ENCODE measurements at places on chromosomes 7 and 10.

GRCh38 chr7:92052684-92053083 is 81.6 kb downstream of the CYP51A1 start:
- no peak for DNase-seq

DNA sequence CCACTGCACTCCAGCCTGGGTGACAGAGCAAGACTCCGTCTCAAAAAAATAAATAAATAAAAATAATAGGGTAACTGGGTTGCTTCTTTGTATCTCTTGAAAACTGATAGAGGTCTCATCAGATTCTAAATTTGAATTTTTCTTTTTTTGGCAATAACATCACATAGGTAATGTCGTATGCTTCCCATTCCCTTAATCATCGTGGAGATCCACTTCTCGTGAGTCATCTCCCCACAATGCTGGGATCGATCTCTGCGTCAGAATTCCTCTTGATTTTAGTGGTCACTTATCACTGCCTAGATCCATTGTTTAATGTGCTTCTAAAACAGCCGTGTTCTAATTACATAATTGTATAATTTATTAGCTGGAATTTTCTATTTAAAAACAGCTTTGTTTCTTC is 70.5 kb upstream of the DNAJB6 start:
- no peak for DNase-seq

GRCh38 chr7:103702454-103702853 is 256.4 kb upstream of the SLC26A5 start:
- DNase-seq = no peak

DNA sequence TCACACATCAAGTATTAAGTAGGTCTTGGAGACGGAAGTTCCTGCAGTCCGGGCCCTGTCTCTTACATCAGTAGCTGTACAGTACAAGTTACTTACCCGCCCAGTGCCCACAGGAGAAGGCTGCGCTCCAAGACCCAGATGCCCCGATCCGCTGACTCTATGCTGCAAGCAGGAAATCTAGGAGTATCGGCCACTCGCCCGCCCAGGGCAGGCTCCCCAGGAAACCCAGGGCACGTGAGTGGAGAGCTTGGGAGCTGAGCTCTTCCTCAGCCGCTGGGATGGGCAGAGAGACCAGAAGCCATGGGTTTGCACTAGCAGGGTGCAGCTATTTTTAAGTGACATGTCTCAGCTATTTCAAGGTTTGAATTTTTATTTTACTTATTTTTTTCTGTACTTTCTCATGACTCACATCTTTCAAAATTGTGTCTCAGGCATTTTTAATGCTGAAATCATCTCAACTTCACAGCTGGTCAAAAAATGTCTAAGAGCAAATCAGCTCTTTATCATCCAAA is 1.9 kb upstream of the GPER1 start:
- no peak for DNase-seq

DNA sequence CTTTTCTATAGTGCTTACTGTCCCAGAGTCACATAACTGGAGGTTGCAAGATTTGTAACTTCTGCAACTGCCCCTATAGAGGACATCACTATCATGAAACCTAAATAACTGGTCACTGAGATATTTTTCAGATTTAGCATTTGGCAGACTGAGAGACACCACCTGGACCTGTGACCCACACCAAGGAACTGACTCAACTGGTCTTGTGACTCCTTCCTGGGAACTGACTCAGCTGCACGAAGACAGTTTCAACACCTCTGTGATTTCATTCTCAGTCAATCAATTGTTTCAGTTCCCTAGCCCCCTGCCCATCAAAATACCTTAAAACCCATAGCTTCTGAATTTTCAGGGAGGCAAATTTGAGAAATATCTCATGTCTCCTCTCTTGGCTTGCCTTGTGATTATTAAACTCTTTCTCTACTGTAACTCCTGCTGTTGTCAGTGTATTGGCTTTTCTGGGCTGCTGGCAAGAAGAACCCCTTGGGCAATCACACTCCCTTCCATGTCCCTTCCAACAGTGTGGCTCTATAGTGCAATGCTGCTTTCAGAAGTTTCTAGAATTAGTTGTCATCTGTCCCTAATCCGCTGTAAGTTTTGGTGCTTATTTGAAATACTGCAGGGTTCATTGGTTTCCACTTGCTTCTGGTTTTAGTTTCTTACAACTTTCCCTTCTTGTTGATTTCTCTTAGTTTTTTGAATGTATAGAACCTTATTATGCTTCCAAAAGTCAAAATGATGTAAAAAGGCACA is 127.8 kb upstream of the ADCY1 start:
- no peak for DNase-seq

GRCh38 chr7:133904776-133905175 is 222.4 kb upstream of the LRGUK start:
- no peak for DNase-seq

DNA sequence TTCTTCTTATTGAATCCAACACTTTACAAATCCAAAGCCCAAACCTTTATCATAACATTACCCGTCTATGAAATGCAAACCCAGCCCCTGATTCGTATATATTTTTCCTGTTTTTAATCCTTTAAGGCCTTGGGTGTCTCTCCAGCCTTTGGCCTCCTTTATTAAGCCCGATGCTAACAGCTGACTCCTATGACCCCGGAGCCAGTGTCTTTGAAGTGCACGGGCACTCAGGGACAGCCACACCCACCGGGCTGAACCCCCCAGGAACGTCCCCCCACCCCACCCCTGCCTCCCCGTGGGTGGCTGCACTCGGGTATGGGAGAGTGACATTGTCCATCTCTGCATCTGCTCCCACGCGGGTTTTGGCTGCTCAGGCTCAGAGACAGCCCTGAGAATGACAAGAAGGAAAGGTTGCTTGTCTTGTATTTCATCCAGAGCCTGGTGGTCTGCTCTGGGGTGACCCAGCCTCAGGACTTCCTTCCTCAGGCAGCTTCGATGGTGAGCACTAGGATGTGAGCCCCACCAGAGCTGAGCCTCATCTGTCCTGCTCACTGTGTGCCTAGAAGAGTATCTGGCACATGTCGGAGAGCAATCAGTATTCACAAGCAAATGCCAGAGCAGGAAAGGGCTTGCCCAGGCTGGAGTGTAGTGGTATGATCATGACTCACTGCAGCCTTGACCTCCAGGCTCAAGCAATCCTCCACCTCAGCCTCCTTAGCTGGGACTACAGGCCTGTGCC is 210.4 kb downstream of the SKIDA1 start:
- no peak for DNase-seq

DNA sequence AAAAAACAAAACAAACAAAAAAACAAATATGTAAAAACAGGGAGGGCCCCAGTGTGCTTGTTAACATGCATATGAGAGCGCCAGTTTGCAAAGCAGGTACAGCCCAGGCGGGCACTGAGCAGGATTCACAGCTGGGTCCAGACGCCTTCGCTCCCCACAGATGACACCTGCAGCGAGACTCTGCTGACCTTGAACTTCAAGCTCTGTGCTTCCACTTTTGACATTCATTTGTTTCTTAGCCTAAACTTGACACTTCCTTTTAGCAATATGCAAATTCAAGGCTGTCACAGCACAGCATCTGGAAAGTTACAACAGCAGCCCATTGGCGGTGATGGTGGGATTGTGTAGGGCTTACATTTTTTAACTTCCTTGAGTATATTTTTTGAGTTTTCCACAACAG is 88.8 kb upstream of the TNS3 start:
- no peak for DNase-seq

- DNase-seq = no peak
Measured at GRCh38 chr10:131930586-131931330, 29.9 kb downstream of the PPP2R2D start.

DNA sequence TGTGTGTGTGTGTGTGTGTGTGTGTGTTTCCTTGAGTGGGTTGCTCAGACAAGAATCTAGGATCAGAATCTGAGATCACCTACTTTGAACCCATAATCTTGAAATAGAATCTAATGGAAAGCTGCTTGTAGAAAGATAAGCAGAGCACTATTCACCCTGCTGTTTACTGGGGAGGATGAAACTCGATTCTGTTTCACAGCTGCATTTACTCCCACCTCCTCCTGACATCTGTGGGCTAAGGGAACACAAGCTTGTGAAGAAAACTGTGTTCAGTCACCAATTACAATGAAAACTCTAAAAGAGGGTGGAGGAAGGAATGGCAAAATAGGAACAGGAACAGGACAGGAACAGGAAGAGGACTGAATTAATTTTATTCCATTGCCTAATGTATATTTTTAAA is 269.5 kb downstream of the TSPAN12 start:
- no peak for DNase-seq

GRCh38 chr10:60135020-60135419 is 228.7 kb upstream of the CCDC6 start:
- DNase-seq = no peak

DNA sequence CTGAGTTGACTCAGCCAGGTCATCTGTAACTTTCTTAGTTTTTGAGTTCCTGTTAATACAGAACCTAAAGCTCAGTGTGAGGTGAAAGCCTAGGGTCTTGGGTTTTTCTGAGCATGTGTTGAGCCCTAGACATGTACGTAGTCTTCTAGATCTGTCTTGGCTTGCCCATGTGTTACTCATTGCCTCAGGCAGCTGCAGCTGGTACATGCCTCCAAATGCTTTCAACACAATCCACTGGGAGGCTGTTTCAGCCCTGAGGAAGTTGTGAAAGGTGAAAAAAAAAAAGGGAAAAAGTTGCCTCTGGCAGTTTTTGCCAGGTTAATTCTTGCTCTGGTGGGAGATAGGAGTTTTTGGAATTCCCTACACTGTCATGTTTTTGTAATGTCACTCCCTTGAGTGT is 134.6 kb downstream of the RNF216 start:
- peak; percentile 70 for DNase-seq

- DNase-seq = no peak
Measured at GRCh38 chr10:119749455-119749854, 23.6 kb downstream of the INPP5F start.

DNA sequence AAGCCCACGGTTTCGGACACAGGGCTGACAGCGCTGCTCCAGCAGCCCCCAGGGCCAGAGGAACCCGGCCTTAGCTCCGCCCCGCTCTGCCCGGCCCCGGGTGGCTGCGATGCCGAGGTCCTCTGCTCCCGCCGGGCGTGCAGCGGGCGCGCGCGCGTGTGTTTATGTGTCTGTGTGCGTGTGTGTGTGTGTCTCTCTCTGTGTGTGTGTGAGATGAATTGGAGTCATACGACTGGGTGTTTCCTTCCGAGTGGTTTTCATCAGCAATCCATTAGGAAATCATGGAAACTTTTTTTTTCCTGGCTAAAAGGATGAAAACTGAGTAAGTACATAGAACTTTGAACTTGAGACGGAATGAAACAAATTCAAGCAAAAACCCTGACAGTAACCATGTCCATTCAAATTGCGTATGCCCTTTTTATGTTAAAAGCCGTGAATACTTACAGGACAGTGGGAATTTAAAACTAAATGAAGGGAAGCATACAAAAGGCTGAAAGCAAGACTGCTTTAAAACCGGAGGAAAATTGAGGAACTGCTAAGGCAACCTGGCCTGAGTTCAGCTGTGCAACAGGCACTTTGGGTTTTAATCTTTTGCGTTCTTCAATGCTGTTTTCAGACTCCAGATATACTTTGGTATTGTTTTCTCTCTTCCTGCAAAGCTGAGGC is at the start of gene CPED1:
Gene CPED1 (plus strand): TSS at position 121 of the 666 bp plus-strand sequence. CDS start 911 bp downstream, outside the sequence.
- peak; percentile 55 for DNase-seq

GRCh38 chr7:37645282-37646050 is 38.1 kb upstream of the GPR141 start:
- DNase-seq = peak; percentile 73

DNA sequence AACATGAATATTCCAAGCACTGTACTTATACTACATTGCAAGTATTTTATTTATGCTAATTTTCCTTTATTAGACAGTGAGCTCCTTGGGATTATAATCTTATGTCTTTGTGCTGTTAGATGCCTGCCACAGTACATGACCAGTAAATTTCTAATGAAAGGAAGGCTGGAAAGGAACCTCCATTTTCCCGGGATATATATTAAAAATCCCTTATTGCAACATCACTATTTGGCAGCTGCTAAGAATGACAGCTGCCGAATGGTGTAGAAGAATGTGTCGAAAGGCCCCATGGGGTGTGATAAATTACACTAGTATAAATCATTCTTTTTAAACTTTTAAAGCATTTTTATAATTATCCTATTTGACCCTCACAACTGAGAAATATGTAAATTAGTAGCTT is 59.1 kb downstream of the TFAM start:
- no peak for DNase-seq

- peak; percentile 12 for DNase-seq
Measured at GRCh38 chr10:111233439-111233838, 156.6 kb downstream of the ADRA2A start.

DNA sequence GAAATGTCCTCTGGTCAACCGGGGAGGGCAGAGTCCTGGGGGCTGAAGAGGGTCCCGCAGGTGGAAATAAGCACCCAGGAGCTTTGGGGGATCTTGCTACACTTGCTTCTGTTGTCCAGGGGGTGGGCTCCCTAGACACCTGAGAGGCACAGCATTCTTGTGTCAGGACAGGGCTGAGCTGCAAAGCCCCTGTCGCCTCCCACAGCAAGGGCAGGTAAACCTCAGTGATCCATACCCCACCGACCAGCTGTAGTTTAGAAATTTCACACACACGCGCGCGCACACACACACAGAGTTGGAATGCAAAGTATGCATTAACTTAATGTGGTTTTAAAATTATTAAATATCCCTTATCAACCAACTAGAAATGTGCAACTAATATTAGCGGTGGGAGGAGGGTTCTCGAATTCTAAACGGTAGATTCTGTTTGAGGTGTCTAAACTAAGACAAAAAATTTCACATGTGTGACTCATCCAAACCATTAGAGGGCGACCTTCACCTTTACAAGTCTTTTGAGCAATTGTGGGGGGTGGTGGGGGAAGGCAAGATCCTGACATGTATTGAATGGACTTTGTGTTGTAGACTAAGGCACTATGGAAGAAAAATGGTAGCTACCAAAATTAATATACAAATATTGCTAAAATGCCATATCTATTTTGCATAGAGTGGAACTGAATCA is 34.3 kb upstream of the PTF1A start:
- DNase-seq = peak; percentile 48

DNA sequence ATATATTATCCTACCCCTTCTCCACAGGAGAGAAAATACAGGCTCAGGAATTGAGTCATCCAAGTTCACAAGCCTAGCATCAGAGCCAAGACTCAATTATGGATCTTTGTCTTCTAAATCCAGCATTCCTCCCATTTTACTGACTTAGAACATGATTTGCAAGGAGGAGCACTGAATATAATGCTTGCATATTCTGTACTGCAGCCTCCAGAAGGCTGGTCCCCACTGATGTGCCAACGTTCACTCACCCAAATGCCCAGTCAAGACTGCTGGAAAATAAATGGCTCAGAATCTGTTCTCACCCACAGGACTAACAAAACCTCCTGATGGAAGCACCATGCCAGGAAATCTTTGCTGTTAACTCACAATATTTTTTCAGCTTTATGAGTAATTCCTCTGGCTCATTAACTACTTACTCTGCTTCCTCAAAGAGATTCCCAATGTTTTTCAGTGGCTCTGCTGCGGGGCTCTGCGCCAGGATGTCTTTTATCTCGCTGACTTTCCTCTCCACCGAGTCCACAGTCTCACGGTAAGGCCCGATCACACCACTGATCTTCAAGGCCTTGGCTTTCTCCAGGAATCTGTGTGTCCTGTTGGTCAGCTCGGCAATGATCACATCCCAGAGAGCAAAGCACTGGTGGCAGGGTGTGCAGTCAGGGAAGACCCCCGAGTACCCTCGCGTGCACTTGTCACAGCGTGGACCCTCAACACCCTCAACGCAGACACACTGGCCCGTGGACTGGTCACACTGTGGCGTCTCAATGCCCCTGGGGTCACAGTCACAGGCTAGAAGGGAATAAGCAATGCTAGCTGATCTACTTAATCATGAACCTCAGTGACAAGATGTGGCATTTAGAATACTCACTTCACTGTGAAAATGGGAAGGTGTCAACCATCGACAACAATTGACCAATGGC is 48.8 kb downstream of the DLD start:
- no peak for DNase-seq
